ENCODE measurements at places on chromosomes 7 and 10. TPM values are rescaled to one million over a fixed set of nuclear protein-coding genes. Genes with fewer than 3 reads are reported as not detected.

GRCh38 chr7:151570366-151570915 is 50.7 kb upstream of the RHEB start:
- DNase-seq = no peak

GRCh38 chr10:110344622-110345021 is 39.9 kb upstream of the SMNDC1 start:
- no peak for DNase-seq

- DNase-seq = no peak
Observed at GRCh38 chr10:14017467-14017866, 313.3 kb downstream of the FRMD4A start.

GRCh38 chr10:46525177-46525823 is 31.2 kb downstream of the GPRIN2 start:
- DNase-seq = no peak

GRCh38 chr10:132165416-132165980 is 21.2 kb upstream of the DPYSL4 start:
- no peak for DNase-seq

DNA sequence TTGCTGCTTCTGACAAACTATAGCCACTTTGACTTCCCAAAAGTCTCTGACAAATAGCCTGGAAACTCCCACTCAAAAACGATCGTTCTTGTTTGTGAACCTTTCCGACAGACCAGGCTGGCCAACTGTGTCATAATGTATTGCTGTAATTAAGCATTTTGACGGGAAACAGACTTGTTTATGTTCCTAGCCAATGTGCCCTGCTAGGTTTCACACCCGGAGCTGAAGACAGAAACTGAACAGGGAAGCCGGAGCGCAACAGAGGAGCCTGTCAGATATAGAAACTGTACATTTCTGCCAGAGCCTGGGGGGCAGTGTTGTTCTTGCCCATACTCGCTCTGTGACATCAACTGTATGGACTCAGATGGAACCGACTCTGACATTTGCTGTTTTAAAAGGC is 55.3 kb upstream of the C7orf33 start:
- no peak for DNase-seq

GRCh38 chr10:132784866-132785722 is 853 bp downstream of the NKX6-2 start:
- peak; percentile 56 for DNase-seq

- peak; percentile 27 for DNase-seq
Observed at GRCh38 chr7:154777023-154777422, 225.9 kb downstream of the PAXIP1 start.

DNA sequence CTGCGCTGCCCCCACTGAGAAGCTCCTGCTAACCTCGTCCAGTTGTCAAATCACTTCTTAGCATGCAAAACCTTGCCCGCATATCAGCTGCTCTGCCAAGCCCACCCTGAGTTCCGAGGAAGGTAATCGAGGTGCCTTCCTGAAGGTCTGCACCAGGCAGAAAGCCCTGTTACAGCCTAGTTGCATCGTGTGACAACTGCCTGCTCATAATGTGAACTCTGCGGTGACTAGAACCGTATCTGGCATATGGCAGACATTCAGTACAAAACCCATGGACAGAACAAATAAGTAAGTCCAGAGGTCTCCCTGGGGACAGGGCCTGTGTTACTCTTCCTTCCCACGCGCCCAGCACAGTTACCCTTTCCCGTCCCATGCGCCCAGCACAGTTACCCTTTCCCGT is 394.3 kb downstream of the DNAJB6 start:
- DNase-seq = peak; percentile 18

- DNase-seq = no peak
Observed at GRCh38 chr10:73021050-73021449, 66.4 kb upstream of the PLA2G12B start.

DNA sequence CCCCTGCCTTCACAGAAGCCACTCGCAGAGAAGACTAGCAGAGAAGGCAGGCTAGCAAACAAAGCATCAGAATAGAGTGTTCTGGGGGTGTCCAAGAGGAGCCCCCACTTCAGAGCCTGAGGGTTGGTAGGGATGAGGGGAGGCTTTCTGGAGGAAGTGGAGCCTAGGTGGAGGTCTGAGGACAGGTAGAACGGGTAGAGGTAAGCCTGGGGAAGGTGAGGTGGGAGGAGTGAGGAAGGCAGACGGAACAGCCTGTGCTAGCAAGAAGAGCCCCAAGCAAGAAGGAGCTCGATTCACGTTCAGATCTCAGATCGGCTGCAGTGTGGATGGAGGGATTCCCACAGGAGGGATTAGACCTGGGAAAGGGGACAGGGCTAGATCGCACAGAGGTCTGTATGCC is 66.0 kb upstream of the DUSP5 start:
- DNase-seq = no peak

- no peak for DNase-seq
Observed at GRCh38 chr7:21969822-21970221, 24.1 kb upstream of the CDCA7L start.

DNA sequence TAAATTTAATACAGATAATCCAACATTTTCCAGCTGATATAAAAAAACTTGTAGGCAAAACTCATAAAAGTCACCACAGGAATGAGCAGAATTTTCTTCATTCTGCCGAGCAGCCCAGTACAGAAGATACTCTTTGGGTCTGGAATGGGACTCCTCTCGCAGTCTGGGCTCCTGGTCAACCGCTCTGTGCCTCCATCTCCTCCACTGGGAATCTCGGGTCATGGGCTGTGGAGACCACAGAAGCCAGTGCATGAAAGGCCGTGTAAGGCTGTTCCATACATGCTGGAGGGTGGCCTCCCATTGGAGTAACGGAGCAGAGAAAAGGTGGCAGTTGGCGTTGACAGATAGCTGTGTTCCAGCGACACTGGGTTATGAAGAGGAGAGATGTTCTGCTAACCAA is 616.4 kb upstream of the MGMT start:
- no peak for DNase-seq

GRCh38 chr10:5545011-5545410 is 20.2 kb downstream of the CALML3 start:
- DNase-seq = no peak

DNA sequence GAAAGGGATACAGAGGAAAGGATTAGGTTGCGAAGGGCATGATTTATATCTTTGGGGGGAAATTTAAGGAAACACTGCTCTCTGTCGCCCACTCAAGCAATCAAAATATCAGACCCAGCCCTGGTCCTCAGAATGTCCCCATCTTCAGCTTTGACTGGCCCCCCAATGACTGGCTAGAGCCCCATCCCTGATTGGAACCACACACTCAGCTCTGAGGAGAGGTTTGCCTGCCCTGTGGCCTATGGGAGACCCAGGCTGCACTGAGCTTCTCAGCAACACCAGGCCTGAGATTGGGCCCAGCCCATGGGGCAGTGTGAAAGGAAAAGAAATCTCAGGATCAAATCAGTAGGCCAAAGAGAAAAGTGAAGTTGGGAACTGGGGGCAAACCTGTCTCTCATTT is 69.5 kb downstream of the ADCYAP1R1 start:
- no peak for DNase-seq

DNA sequence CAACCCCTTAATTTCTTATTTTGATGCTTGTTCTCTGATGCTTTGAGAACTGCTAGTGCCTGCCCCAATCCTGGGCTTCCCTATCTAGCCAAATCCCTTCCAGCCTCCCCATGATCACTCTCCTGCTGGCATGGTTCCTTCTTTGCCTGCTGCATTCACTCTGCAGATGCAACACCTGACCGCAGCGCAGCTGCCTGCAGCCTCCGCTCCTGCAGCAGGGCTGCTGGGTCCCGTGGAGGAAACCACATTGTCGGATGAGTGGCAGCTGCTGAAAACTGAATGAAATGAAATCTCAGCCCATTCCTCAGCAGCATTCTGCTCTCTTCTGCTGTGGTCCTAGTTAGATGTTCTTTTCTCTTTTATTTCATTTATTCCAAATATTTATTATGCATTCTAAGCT is 320.3 kb downstream of the CCDC3 start:
- DNase-seq = no peak

DNA sequence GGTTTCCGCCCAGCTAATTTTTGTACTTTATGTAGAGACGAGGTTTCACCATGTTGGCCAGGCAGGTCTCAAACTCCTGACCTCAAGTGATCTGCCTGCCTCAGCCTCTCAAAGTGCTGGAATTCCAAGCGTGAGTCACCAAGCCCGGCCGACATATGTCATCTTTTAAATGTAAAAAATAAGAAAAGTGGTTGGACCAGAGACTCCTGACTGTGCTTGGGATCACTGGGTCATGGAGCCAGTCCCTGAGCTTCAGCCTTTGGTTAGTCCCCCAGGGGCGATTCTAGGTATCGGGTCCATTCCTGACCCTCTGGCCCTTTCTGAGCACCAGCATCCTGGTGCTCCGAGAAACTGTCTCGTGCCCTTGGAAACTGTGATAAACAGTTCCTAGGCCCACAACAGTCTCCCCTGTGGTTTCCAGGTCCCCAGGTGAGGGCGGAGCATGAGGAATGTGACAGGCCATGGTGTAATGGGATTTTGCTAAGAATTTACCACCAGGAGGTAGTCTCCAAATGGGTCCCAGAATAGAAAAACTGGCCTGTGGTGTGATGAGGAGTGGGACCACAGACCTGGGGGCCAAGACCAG is 32.8 kb downstream of the UBTD1 start:
- DNase-seq = no peak

DNA sequence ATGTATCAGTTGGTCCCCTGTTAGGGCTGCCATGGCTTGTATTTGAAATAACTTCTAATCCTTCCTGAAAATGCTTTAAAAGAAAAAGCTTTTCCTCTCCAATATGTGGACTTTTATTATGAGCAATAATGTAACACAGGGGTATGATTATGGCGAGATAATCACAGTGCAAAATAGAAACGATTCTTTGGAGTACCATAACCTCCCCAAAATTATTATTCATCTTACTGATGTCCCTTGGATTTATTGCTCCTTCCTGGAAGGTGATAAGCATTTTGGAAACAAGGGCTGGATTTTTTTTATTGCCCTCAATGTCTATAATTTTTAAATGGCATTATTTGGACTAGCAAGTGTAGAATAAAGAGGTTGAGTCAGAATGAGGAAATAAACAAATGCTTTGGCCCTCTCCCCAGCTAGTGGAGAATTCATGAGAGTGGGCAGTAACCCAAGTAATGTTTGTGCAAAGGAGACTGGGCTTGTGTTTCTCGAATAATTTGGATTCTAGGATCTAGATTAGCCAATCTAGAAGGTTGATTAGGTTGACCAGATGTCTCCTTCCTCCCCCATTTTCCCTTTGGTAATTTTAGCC is 403.9 kb upstream of the CELF2 start:
- DNase-seq = no peak

GRCh38 chr10:61140765-61141392 is 196.9 kb upstream of the RHOBTB1 start:
- DNase-seq = peak; percentile 45

GRCh38 chr7:150396851-150397260 is 17.7 kb downstream of the ZNF775 start:
- DNase-seq = no peak

GRCh38 chr7:100983451-100984187 is 14.3 kb downstream of the MUC12 start:
- DNase-seq = no peak

- no peak for DNase-seq
Observed at GRCh38 chr10:31867646-31868045, 61.0 kb downstream of the ARHGAP12 start.

DNA sequence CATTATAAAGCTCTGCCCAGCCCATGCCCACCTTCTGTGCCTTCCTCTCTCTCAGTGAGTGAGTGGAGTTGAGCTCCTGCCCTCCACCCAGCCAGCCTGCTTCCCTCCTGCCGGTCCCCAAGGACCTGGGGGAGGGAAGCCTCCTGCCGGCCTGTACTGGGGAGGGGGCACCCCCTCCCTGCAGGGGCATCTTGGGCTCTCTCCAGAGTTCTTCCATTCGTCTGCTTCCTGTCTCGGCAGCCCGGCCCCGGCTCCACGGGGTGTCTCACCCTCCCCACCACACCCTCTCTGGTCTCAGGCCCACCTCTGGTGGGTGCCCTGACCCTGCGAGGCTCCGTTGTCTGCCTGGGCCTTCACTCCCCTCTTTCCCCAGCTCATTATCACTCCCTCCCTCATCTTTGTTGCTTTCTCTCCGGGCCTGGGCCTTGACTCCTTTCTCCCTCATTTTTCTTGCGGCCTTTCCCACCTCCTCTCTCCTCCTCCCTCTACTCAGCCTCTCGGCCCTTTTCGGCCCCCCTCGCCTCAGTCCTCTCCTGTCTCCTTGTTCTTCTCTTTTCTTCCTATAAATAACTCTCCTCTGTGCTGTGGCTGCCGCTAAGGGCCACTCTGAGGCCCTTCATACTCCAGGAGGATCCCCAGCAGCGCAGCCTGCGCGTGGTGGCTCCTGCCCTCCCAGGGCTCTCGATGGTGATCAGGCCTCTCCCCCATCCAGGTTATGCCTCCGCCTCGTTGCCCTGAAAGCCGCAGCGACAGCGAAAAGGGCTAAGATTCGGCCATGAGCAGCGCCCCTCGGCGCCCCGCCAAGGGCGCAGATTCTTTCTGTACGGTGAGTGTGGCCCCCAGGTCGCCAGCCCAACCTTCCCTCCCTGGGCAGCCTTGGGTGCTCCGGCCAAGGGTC is 2.1 kb downstream of the SLC4A2 start:
- DNase-seq = peak; percentile 15

DNA sequence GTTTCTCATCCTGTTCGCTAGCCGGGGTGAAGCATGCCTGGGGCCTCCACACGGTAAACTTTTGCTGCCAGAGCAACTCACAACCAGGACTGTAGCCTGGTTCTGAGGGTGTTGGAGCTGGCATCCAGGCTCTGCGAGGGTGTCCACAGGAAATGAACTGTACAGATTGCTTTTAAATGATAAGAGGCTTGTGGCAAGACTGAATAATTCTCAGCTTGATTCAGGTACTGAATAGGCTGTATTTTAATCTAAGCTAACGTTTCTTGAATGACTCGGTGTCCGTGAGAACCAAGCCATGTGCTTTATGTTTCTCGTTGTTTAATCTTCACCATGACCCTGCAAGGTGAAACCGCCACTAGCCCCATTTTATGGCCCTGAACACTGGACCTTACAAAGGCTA is 49.3 kb downstream of the EEPD1 start:
- DNase-seq = no peak

GRCh38 chr7:27116031-27116961 is 13.8 kb upstream of the HOXA2 start:
- no peak for DNase-seq

DNA sequence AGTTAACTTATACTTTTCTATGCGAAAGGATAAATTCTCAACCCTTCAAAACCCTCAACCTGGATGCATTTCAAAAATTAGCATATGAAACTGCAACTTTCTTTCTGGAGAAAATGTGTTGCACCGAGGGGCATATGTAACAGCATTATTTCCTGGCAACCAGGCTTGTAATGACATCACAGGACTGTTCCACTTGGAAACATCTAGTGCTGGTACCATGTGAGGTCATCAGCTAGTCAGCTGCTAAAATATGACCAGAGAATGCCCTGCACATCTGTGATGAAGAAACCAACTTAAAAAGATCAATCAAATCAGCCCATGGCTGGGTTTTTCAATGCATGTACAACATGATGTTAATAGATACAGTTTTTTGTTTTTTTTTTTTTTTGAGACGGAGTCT is 40.0 kb downstream of the FGFR2 start:
- DNase-seq = no peak

GRCh38 chr10:94066411-94066810 is 72.7 kb downstream of the PLCE1 start:
- peak; percentile 77 for DNase-seq

The NXPH1 gene
- not detected for total RNA-seq

The NME8 gene
- total RNA-seq = 0.34 TPM

The FKBP9 gene
- 28.6 TPM for total RNA-seq

The TMEM229A gene
- 0.06 TPM for total RNA-seq

The TAC1 gene
- 0.68 TPM for total RNA-seq

The THNSL1 gene
- total RNA-seq = 19.4 TPM

The LRRTM3 gene
- total RNA-seq = 0.03 TPM

The CFTR gene
- total RNA-seq = 0.06 TPM

The ZNF485 gene
- 4.7 TPM for total RNA-seq

The TMEM139 gene
- total RNA-seq = 5.4 TPM

The WNT8B gene
- 9.0 TPM for total RNA-seq

The NPTX2 gene
- total RNA-seq = 5.6 TPM

All from neural progenitor cell (in vitro differentiated cells).